ENCODE measurements at places on chromosomes 1 and 21. TPM values are rescaled to one million over a fixed set of nuclear protein-coding genes. Genes with fewer than 3 reads are reported as not detected.

Gene LZIC
- 24.6 TPM for total RNA-seq

Gene NCAM2
- total RNA-seq = not detected

Gene CCSAP
- 3.0 TPM for total RNA-seq

Gene PRDM2
- total RNA-seq = 24.7 TPM

- no peak for ATAC-seq
Measured at GRCh38 chr1:161079436-161080110, 9.8 kb downstream of the NECTIN4 start.

- ATAC-seq = no peak
Measured at GRCh38 chr1:64938991-64939390, 27.4 kb downstream of the JAK1 start.

DNA sequence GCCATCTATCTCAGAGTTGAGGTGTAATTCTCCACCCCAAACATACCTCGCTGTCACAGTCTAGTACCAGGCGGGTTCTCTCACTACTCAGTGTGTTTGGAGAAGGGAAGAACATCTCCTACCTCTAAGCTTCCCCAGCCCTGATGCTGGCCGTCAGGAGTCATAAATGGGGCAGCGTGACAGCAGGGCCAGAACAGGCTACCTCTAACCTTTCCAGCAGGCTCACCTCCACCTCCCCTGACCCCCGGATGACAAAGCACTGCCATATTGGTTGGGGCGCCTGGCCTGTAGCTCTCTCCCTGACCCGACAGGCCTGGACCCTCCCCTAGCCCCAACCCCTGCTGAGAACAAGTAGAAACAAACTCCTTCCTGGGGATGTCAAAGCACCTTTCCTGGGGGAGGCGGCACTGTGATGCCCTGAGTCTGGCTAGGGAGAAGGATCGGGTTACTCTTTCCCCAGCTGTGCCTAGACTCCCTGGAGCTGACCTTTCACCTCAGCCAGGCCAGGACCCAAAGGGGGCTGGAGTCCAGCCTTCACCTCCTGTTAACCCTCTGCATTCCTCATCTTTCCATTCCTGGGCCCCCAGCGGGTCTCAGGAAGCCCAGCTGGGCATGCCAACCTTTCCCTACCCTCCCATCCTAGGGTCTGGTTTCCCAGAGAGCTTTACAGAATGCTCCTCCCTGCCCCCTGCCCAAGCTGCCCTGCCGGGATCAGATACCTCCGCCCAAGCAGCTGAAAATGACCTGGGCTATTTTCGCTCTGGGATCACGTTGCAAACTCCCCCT is 34.2 kb downstream of the AHDC1 start:
- no peak for ATAC-seq

Measured in esophagus mucosa (tissue), 1 donor.